ENCODE measurements at places on chromosomes 5 and 9.

- no peak for DNase-seq
Measured at GRCh38 chr5:178431782-178432165, 158.4 kb downstream of the COL23A1 start.

GRCh38 chr5:172744123-172745104 is 26.6 kb downstream of the DUSP1 start:
- DNase-seq, result no peak

GRCh38 chr5:62680121-62680520 is 101.5 kb downstream of the LRRC70 start:
- no peak for DNase-seq

DNA sequence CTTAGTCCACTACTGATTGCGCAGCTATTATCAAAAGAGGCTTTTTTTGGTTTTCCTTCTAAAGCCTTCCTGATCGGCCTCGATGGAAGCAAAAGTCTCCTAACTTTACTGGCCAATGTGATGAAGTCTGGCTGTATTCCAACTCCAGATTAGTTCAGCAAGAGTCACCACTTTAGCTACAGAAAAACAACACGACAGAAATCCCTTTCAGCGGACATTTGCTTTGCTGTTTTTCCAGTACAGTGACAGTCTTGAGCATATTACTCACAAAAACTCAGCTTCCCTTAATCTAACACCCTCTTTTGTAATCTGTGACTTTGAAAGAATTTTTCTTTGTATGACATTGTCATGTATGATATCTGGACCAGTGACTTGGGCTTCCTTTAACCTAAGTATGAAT is 95.7 kb downstream of the HOMER1 start:
- no peak for DNase-seq

DNA sequence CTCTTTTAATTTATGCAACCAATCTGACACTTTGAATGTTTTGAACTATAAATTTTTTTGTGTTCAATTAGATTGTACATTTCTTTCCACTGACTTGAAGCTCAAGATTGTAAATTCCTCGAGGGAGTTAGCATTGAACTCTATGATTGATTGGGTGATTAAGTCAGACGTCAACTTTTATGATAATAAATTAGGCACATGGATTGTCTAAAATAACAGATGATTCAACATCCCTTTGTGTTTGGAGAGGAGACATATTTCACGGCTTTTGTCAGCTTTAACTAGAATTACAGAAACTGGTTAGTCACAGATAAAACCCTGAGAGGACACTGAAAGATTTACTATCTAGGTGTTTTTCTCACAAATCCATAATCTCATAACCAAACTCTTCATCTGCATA is 32.7 kb upstream of the TXNDC8 start:
- DNase-seq, result no peak

- DNase-seq, result peak; percentile 81
Measured at GRCh38 chr5:143403593-143404415, at the start of gene NR3C1. TSS of gene NR3C1 (minus strand) at chr5:143403686. CDS start at chr5:143400839, 2,847 bp downstream.

DNA sequence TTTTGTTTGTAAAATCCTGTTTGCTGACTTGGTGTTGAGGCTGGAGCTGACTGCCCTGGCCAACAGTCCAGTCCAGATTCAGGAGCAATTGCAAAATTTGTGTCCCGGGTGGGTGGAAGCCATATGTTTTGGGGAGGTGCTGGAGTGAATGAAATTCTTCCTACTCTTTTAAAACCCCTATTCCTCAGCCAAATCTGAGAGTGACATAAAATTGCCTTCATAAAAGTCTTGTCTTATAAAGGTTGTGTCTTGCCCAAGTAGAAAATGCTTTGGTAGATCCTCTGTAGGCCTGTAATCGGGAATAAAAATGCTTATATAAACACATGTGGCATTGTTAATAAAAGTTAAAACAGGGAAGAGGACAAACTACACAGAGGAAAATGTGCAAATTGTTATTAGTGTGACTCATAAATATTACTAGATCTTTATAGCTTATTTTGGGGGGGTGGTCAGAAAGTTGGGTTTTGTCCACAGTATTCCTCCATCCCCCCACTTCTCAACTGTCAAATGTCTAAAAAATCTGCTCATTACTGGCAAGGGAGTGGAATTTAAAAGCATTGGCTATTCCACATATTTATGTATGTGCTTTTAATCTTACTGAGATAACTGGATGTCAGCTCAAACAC is 45.6 kb downstream of the NNT start:
- DNase-seq, result no peak

DNA sequence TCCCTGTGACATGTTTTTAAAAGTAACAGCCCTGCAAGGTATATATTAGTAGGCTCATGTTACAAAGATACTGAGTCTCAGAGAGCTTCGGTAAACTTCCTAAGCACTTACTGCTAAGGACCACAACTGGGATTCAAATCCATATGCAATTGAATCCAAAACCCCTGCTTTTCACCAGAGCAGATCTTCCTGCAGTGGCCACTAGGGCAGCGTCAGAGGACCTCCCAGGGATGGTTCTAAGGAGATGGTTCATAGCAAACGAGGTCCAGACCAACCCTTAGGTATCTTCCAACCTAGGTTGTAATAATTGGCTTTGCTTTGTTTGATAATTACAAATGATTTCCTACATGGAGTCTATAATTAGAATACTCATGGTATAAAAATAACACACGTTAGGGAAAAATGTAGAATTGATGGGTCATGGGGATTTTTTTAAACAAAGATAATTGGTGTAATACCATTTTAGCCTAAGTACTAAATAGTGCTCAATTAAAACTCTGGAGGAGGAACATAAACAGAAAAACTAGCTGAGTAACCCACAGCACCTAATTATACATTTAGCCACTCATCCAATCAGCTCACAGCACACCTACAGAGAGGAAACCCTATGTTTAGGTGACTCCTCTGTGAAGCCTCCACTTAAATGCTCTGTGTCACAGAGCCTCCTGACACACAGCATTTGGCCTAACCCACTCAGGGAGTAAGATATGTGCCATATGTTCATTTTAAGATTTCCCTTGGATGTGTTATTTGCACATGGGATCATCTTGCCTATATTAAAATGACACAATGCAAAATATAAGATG is 10.0 kb upstream of the CAST start:
- no peak for DNase-seq

- no peak for DNase-seq
Measured at GRCh38 chr9:122394265-122395125, 23.7 kb downstream of the PTGS1 start.

GRCh38 chr5:107514305-107514704 is 156.4 kb downstream of the EFNA5 start:
- DNase-seq, result no peak

DNA sequence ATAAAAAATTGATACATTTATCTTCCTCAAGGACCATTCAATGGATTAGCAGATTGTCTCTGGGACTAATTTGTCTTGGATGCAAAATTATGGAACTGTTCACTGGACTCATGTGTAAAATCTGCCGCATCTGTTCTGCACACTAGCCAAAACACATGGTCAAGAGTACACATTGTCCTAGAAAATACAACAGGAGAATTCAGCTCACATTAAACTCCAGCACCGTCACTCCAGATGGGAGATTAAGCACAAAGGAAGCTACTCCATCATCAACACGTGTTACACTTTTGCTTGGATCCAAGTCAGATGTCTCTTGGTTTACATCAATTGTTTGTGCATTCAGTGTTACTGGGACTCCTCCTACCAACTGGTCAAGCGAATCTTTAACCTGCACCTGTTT is 28.8 kb downstream of the C5 start:
- DNase-seq, result no peak

DNA sequence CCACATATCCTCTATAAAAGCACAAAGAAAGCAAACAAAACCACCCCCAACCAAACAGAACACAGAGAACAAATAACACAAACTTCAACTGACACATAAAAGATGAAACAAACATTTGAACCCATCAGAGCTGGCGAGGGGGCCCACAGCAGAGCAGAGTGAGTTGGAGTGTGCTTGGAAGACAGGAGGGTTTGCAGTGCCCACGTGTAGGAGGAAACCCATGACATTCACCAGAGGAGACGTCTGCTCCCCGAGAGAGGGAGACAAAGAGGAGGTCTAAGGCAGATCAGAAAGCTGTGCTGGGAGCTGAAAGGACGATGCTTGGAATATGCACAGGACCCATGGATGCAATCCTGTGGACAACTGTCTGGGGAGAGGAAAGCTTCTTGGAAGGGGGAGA is 27.0 kb downstream of the MRPL36 start:
- no peak for DNase-seq

- DNase-seq, result no peak
Measured at GRCh38 chr5:58016358-58016757, 443.5 kb downstream of the PLK2 start.

GRCh38 chr9:91908293-91908623 is 41.8 kb downstream of the ROR2 start:
- DNase-seq, result no peak

- no peak for DNase-seq
Measured at GRCh38 chr9:106981396-106982287, 118.7 kb downstream of the ZNF462 start.

DNA sequence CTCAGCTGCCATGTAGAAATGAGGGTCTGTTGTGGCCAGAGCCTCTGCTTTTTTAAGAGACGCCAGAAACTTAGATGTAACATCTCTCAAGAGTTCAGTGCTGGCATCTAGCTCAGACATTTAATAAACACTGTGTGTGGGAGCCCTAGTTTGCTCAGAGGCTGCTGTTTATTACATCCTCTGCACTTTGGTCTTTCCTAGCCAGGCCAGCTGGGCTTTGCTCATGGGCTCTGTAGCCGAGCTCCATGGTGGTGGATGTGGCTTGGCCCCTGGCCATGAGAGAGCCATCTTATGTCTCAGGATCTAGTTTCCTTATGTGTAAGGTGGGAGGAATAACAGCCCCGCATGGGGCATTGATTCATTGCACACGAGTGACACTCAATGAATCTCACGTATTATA is 30.0 kb downstream of the ARHGEF37 start:
- no peak for DNase-seq

DNA sequence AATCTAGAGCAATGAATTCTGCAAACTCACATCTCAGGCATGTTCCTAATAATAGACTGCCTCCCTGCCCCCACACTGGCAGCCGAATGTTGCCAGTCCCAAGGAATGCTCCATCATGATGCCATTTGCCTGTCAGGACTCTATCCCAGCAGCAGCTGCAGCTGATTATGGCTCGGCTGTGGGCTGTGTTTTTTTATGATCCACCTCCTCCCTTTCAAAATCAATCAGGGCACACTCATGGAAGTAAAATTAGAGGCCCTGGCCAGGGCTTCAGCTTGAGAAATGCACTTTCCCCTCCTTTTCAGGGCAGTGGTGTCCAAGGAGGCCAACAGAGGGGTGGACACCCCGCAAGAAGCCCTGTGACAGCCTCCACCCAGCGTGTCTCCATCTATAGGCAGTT is 176.7 kb upstream of the S1PR3 start:
- DNase-seq, result no peak

GRCh38 chr5:6705088-6705487 is 8.1 kb upstream of the TENT4A start:
- no peak for DNase-seq

DNA sequence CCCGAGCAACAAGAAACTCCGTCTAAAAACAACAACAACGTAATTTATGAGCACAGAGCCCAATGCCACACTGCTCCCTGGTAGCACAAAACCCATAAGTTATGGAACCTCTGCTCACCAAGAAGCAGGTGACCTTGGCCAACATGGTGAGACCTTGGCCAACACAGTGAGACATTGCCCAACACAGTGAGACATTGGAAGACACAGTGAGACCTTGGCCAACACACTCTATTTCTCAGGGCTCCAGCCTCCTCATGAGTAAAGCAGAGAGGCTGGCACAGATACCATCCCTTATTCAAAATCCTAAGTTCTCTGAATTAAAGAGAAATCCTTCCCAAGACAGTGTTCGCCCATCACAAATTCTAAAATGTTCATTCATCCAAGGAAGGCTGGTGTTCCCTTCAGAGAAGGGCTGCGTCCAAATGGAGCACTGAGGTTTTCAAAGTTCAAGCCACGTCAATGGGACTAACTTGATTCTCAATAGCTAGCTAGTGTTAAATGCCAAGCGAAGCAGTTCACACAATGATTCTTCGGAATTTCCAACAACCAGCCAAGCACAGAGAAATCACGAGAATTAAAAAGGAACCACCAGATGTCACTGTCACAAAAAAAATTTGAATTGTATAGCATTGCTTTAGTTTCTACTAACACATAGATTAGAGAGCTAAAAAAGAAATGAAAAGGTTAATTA is 29.5 kb downstream of the TTC39B start:
- no peak for DNase-seq

DNA sequence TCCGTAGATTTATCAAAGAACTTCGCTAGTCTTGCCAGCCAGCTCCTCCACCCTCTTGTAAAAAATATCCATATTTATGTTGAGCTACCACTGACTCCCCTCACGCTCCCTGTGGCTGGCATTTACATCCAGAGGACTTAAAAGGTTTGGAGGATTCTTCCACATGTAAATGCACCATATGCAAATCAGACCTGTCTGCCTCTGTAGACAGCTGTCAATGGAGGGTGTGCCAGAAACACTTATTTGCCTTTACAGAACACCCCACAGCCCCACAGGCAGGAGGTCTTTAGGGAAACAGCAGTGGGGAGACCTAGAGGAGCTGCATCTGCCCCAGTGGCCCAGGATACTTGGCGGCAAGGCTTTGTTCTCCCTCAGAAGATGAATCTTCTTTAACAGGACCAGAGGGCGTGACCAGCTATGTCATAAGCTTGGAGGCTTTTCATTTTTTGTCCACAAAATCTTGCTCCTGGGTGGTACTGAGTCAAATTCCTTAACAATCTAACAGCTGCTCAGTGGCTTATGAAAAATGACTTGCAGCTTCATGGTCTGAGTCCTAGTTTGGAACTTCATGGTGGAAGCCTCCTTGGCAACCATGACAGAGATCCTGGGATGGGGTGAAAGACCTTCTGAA is 535.8 kb downstream of the EBF1 start:
- no peak for DNase-seq

DNA sequence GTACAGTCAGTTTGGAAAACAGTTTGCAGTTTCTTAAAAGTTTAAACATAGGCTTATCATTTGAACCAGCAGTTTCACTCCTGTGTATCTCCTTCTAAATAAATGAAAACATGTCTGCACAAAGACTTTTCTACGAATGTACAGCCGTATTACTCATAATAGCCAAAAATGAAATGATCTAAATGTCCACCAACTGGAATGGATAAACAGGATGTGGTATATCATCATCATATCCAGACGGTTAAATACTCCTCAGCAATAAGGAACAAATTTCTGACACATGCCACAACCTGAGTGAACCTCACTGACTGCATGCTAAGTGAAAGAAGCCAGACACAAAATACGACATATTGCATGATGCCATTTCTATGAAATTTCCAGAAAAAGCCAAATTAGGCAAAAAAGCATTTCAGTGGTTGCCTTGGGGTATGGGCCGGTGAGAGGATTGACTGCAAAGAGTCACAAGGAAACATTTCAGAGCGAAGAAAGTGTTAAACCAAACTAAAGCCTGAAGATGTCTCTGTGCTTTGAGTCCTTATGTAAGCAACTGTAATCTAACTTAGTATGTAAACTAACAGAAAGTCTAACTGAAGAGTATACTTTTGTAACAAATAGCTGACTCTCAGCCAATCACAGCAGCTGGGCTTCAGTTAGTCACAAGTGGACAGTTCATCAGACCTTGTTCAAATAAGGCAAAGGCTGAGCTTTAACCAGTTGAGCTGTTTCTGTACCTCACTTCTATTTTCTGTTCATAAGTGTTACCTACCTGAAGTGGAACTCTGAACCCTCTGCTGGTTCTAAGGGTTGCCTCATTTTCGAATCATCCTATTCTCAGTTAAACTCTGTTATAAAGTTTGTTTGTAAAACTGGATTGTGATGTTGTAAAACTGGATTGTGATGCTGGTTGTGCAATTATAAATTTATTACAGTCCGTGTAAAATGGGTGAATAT is 65.2 kb downstream of the TRIO start:
- DNase-seq, result no peak

GRCh38 chr5:181223058-181223728 is at the start of gene TRIM41:
TSS of gene TRIM41 (plus strand) at chr5:181223281. CDS start at chr5:181224000, 719 bp downstream.
- peak; percentile 97 for DNase-seq
